GM12891 (cell line): ENCODE measurements at places on chromosomes 6 and 20.

DNA sequence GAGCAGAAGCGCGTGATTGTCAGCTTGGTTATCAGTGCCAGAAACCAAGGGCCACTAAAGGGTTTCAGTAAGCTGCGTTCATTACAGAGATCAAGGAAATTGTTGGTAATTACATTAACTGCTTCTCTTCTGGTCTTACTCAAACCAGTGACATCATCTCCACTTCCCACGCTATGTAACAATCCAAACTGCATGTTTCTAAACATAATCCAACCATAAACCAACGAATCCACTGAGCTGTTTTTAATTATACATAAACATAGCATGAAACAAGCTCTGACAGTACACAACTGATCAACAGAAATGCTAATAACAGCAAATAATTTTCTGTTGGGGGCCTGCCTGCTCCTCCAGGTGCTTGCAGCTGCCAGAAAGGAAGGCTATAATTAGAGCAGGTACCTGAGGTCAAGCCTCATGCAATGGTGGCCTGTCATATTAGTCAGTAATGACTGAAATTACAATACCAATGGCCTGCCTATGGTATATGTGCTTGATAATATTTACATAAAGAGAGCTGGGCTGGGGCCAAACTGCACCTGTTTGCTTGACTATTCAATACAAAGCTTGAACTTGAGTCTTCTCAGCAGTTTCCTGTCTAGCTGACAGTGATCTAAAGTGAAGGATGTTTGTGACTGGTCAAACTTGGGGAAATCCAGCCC lies 40.1 kb downstream of the ILRUN start:
- DNase-seq: peak; percentile 42

DNA sequence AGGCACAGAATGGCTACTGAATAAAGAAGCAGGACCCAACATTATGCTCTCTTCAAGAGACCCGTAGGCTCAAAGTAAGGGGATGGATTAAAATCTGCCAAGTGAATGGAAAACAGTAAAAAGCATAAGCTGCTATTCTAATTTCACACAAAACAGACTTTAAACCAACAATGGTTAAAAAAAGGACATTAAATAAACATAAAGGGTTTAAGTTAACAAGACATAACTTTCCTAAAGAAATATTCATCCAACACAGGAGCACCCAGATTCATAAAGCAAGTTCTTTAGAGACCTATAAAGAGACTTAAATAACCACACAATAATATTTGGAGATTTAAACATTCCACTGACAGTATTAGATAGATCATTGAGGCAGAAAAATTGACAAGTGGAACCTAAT lies 624.5 kb downstream of the RFPL4B start:
- DNase-seq: no peak

- DNase-seq: no peak
These were observed 712.4 kb downstream of the EPHA7 start for GRCh38 chr6:92706976-92707375.

DNA sequence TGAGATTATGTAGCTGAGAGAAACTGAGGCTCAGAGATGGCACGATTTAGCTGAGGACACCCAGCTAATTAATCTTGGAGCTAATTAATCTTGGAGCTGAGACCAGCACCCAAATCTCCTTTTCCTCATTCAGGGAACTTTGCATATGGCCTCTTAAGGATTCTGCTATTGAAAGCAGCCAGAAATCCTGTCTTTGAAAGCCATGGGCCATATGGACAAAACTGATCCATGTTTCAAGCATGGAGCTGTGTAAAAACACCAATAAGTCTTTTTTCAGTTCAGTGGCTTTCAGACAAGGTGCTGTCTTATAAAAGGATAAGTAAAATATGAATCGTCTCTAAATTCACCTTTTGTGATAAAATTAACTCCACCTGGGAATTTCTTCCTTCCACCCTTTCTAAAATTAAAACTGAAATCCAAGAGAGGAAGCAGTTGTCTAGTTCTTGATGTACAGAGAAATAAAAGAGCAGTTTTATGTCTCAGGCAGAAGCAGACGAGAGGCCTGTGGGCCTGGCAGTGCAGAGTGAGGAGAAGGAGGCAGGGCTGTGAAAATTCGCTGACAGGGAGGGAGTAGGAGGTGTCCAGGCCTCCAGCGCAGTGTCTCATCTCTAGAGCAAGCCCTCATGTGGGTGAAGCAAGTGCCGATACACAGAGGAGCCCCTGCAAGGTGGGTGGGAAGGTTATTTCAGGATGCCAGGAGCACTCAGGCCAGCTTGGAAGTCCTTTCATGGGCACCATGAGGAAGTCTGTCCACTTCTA lies 266.9 kb downstream of the UST start:
- no peak for DNase-seq

GRCh38 chr6:131654326-131654725 lies 17.2 kb downstream of the ENPP3 start:
- no peak for DNase-seq

DNA sequence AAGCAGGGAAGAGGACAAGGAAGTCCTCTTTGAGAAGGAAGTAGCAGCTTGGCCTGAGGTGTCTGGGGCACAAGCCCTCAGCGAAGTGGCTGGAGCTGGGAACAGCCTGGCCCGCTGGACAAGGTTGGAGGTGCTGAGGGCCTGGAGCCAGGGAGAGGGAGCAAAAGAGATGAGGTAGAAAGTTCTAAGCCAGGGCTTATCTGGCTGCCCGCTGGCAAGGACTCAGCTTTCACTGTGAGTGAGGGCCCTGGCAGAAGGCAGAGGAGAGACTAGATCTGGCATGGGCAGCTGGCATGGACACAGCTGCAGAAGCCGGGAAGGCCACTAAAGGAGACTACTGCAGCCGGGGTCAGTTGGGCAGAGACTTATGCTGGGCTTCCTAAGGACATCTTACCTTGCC lies 21.8 kb upstream of the PCMTD2 start:
- no peak for DNase-seq

- no peak for DNase-seq
These were observed 923 bp upstream of the ILRUN start for GRCh38 chr6:34697544-34697836.

- DNase-seq: no peak
These were observed 40.7 kb downstream of the PREX1 start for GRCh38 chr20:48786951-48787705.

DNA sequence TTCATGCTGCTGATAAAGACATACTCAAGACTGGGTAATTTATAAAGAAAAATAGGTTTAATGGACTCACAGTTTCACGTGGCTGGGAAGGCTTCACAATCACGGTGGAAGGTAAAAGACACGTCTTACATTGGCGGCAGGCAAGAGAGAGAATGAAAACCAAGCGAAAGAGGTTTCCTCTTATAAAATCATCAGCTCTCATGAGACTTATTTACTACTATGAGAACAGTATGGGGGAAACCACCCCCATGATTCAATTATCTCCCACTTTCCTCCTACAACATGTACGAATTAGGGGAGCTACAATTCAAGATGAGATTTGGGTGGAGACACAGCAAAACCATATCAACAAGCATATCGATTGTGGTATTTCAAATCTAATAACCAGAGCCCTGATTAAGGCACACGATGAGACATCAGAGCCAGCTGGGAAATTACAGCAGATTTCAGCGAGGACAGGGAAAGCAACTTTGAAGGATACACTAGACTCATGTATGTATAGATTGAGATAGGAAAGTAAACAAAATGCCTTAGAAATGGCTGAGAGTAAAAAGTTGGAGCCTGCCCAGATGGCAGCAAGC lies 129.8 kb upstream of the GJE1 start:
- no peak for DNase-seq

GRCh38 chr6:69164564-69165229 lies 529.6 kb downstream of the ADGRB3 start:
- DNase-seq: no peak

DNA sequence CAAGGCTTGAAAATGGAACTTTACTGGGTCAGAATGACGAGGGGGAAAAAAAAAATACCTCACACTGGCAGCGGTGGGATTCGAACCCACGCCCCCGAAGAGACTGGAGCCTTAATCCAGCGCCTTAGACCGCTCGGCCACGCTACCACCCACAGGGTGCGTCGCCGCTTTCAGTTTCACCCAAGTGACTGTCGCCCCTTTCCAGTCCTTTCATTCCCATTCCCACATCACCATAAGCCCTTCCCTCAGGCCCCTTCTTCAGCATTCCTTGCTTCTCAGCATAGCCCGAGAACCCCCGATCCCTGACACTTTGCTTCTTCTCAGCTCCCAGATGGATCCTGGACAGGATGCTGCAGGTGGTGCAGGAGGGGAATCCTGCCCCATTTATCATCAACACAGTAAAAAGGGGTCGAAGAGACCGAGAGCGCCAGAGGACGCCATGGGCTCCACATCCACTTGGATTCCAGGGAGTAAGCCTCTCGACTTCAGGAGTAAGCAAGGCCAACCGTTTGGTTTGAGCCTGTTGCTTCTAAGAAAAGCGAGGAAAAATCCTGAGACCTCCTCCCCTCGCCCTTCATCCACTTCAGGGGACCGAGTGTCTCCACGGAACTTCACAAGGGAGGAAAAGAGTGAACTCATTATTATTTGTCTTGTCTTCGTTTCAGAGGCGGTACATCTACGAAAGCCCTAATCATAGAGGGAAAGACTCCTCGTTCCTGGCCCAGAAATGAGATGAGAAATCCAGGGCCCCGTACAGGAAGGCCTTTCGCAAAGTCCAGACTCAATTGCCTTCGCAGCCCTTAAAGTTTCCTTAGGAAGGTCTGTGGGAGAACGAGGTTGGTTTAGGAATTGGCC lies 20.0 kb upstream of the TRIM27 start:
- no peak for DNase-seq

- DNase-seq: no peak
These were observed 7.4 kb upstream of the SCUBE3 start for GRCh38 chr6:35206346-35206745.

- DNase-seq: peak; percentile 28
These were observed 62.2 kb upstream of the DDR1 start for GRCh38 chr6:30821862-30822784.

GRCh38 chr6:17103715-17104114 lies 1.9 kb downstream of the STMND1 start:
- DNase-seq: no peak

DNA sequence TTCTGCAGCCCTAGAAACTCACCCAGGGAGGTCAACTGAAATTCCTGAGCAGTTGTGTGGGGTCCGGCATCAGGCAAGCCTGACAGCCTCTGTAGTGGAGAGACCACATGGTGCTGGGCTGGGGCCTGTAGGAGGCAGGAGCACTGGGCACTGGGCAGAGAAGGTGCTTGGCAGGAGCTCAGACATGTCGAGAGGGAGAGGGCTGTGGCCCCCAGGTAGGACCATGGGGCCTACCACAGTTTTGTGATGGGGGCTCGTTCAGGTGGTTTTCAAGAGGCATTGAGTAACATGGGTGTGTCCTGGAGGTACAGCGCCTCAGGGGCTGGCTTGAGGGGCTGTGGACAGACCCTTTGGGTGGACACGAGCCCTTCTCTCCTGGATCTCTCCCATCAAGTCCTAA lies 15.9 kb downstream of the SLC22A23 start:
- DNase-seq: no peak

GRCh38 chr20:8423482-8423881 lies 291.4 kb downstream of the PLCB1 start:
- no peak for DNase-seq
